ENCODE measurements at places on chromosomes 3 and 15.

GRCh38 chr3:38655708-38656300 is 6.3 kb upstream of the SCN5A start:
- no peak for DNase-seq

DNA sequence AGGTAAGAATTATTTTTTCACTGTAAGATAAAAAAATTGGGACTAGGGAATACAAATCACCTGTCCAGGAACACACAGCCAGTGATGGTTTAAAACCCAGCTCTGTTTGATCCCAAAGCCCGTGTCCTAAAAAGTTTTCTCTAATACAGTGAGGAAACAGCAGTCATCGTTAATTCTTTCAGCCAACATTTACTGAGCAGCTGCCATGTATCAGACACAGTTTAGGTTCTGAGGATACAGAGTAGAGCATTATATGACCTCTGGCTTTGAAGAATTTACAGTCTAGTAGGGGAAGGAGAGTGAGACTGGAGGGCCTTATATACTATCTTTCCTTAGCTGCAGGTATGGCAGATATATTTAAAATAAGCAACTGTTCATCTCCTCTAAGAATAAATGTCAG is 82.7 kb downstream of the KCNMB2 start:
- DNase-seq, result no peak

DNA sequence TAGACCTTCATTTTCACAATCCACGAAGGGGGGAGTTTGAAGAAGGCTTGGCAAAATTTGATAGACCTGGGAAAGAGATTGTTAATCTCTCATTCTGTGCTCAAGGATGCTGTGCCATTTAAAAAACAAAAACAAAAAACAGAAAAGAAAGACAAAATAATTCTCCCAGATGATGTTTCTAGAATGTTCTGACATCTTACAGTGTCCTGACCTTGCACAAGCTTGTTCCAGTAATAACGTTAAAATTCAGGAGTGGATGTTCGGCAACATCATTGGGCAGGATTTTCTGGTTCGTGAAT is 79.9 kb downstream of the SMAD3 start:
- no peak for DNase-seq

- DNase-seq, result no peak
Measured at GRCh38 chr3:193772422-193772763, 179.4 kb downstream of the OPA1 start.

GRCh38 chr3:106176734-106177133 is 307.9 kb upstream of the CBLB start:
- DNase-seq, result no peak

DNA sequence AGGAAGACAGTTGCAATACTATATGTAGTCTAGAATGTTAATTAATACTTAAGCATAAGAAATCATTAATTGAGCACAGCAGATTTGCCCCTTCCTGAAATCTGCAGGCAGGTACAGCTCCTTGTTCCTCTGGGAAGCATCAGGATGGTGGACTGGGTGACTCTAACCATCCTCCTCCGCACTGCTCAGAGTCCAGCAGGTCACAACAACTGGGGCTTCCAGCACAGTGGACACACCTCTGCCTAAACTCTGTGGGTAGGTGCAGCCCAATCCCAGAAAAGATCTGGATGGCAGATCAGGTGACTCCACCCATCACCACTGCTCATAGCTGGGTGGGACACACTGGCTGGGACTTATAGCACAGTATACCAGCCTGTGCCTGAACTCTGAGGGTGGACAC is 189.9 kb upstream of the TMCO5A start:
- no peak for DNase-seq

DNA sequence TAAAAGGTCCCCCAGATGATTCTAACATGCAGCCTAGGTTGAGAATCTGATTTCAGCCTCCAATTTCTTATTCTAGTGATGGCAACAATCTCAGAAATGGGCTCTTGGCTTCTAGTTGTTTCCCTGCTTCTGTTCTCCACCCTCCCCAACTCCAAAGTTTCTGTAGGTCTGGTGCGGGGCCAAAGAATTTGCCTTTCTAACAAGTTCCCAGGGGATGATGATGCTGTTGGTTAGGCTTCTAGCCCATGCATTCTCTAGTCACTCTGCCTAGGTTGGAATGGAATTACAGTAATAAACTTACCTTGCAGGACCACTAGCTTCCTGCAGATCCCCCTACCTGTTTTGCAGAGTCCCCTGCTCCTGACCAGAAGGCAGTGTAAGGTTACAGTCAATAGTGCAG is 103.2 kb upstream of the PPP2R3A start:
- no peak for DNase-seq

- DNase-seq, result no peak
Measured at GRCh38 chr3:30644615-30645014, 38.2 kb downstream of the TGFBR2 start.

DNA sequence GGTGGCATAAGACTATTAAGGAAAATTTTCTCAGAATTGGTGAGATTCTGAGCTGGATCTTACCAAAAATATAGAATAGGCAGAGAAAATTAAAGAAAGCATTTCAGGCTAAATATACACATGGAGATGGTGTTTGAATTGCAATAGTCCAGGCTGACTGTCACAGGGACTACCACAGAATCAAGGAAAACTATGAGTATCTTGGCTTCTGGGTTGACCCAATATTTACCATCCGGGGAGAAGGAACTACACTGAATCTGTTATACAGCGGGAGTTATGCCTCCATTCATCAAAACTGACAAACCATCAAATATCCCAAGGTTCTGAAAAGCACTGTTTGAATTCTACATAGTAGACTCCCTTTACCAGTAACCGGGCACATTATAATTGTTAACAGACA is 102.2 kb downstream of the TUSC7 start:
- DNase-seq, result no peak

DNA sequence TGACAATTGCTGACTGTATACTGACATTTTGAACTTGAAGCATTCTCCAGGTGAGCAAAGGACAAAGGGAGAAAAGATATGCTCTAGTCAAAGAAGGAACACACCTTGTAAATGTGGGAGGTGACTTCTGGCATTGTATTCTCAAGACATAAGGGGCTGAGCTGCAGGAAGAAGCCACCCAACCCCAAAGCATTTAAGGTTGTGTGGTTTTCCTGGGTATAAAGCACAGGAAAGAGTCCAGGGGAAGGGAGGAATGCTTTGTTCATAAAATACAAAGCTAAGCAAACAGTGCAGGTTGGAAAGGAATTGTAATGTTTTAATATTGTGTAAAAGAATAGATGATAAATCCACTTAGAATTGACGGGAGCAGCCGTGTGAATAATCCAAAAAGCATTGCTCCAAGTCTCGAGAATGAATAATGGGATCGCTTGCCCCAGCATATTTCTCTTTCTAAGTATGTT is 102.4 kb upstream of the LRIG1 start:
- DNase-seq, result no peak

GRCh38 chr15:81029414-81030300 is 28.9 kb downstream of the TLNRD1 start:
- no peak for DNase-seq

GRCh38 chr15:77179541-77179998 is 108.7 kb upstream of the TSPAN3 start:
- DNase-seq, result no peak

DNA sequence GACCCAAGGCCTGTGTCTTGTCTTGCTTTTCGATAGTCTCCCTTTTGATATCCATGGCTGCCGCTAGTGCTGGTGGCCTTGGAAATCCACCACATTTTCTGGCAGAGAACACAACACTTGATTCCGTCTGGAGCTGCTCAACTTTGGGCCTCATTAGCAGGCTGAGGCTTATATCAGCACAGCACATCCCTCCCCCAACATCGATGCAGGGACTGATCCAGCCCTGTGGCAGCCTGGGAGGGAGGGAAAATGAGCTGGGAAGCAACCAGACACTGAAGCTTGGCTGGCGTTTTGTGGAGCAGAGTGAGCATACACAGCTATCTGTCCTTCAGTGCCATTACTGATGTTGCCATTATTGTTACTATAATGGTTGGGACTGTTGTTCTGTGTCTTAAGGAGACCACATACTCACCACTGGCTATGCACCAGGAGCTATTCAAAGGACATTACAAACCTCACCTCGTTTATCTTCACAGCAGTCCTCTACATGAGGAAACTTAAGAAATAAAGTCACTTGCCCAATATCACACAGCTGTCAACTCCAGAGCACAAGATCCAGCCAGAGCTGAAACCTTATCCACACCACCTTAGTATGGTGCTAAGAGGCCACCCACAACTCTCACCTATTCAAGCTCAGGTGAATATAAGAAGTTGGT is 102.9 kb downstream of the SUCLG2 start:
- no peak for DNase-seq

DNA sequence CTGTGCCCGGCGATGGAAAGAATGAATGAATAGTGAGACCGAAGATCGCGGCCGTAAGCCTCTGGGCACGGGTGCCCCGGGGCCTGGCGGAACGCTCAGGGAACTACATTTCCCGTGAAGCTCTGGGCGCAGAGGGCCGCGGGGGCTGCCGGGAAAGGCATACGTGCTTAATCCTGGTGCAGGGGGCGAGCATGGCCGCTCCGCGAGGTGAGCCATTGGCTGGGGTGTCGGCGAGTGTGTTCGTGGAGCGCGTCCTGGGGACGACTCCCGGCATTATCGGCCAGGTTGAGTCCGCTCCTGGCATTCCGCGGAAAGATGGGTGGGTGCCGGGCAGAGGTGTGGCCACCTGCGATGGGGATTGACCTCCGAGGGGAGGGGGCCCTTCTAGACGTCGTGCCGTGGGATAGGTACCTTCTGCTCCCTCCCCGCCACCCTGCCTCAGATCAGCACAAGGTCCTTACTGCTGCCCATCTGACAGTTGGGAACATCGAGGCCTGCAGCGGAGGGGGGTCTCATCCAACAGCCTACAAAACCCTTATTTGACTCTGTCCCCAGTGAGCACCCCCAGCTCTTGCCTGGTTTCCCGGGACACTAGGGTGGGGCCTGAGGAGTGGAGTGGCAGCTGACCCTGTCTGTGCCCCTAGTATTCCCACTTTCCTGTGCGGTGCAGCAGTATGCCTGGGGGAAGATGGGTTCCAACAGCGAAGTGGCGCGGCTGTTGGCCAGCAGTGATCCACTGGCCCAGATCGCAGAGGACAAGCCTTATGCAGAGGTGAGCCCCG is at the start of gene MPI:
TSS of gene MPI (plus strand) at position 160 of the 782 bp plus-strand sequence. CDS start at position 192, 32 bp downstream.
- DNase-seq, result no peak

DNA sequence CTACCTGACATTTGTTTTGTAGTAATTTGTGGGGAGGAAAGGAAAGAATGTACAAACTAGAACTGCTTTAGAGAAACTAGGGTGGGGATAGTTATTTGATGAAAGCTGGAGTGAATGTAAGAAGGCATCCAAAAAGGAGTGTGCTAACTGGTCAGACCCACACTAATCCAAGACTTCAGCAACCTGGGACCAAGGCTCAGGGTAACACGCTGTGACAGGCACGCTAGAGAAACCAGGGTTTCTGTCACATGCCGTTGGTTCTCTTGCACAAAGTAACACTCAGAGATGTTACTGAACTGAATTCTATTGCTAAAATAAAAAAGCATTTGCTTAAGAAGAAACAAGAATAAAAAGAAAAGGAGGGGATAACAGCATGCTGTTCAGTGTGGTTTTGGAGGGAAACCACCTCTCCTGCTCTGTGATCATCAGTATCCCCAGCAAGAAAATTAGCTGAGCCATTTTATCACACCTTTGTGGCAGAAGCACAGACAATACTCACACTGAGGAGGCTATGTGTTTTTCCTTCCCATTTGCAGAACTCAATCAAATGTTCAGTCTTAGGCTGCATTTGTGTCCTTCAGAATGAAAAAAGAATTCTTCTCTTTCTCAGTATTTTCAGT is 2.8 kb upstream of the CCDC80 start:
- DNase-seq, result no peak

DNA sequence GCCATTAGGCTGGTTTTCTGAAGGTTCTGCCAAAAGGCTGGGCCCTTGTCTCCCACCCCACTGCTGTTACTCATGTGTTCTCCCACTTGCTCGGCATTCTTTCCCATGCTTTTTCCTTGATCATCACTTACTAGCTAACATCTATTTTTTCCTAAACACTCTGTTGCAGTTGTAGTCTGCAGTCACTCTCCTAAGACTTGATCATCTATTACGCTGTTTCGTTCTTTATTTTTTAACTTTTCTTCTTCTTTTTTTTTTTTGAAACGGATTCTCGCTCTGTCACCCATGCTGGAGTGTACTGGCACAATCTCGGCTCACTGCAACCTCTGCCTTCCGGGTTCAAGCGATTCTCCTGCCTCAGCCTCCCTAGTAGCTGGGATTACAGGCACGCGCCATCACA is 176.3 kb downstream of the IGF1R start:
- no peak for DNase-seq

- no peak for DNase-seq
Measured at GRCh38 chr15:83991163-83991562, 244.4 kb upstream of the GOLGA6L4 start.

- DNase-seq, result no peak
Measured at GRCh38 chr3:155859859-155860258, 5.6 kb upstream of the SLC33A1 start.

DNA sequence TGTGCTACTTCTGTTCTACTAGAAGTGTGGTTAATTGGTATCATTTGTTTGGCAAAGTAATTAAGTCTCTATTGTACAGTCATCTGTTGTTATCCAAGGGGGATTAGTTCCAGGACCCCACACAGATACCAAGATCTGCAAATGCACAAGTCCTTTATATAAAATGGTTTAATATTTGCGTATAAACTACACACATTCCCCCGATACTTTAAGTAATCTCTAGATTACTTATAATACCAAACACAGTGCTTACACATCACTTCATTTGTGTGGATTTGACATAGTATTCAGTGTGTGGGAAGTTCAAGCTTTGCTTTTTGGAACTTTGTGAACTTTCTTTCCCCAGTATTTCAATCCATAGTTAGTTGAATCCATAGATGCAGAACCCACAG is 50.5 kb upstream of the ABI3BP start:
- DNase-seq, result no peak

DNA sequence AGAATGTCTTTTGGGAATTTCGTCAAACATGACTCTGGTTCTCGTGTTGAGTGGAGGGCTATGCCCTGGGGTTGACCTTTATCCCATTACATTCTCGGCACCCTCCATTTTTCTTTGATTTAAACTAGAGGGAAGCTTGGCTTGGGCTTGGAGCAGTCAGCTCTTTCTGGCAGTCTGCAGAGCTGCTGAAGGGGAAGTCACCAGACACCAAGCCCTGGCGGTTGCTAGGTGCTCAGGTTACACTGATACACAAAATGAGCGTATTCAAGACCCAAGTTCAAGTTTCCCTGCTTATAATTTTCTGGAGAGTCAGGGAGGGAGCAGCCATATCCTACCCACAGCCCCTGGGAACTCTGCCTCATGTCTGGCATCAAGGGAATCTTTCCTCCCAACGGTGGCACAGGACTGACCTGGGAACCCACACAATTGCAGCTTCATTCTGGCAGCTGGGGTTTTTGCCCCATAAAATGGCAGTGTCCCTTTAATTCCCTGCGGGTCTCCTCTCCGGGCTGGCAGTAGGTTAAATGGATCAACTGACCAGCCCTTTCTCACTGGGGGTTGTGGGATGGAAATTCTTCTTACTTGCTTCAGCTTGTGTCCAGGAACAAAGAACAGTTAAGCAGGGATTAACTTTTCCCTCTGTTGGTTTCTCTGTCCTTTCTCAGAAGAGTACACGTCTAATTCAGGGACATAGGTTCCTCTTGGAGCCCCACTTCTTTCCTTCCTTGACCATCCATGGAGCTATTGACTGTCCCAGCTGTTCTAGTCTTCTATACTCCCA is 110.0 kb upstream of the DLG1 start:
- DNase-seq, result no peak

Measured in cortex of kidney (tissue), 1 donor.